ENCODE measurements at places on chromosomes 5 and 9.

GRCh38 chr9:98451576-98451975, 196.1 kb upstream of the TBC1D2 start:
- H3K4me3 ChIP-seq, result no peak overlapping the region
- no peak for DNase-seq
- H3K36me3 ChIP-seq, result no peaks in the 10 kb centered on the region

DNA sequence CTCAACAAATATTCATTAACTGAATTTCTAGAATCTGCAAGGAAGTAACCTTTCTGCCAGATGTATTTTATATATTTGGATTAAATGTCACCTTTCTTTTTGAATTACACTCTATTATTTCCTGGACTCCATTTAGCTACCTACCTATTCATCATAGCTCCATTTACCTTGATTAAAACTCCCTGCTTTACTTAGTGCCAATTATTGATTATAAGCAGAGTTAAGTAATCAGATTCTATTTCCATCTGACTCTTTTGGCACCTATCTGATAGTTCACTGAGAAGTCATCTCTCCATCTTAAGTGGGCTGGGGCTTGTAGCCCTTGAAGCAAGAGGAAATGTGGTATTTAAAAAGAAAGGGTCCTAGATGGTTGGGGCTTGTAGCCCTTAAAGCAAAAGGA, 88.6 kb downstream of the TRPM3 start:
- no peak overlapping the region for H3K27ac ChIP-seq
- no peak for DNase-seq
- H3K27me3 ChIP-seq, result no peaks in the 10 kb centered on the region
- no peaks in the 10 kb centered on the region for H3K4me1 ChIP-seq
- H3K36me3 ChIP-seq, result no peaks in the 10 kb centered on the region

DNA sequence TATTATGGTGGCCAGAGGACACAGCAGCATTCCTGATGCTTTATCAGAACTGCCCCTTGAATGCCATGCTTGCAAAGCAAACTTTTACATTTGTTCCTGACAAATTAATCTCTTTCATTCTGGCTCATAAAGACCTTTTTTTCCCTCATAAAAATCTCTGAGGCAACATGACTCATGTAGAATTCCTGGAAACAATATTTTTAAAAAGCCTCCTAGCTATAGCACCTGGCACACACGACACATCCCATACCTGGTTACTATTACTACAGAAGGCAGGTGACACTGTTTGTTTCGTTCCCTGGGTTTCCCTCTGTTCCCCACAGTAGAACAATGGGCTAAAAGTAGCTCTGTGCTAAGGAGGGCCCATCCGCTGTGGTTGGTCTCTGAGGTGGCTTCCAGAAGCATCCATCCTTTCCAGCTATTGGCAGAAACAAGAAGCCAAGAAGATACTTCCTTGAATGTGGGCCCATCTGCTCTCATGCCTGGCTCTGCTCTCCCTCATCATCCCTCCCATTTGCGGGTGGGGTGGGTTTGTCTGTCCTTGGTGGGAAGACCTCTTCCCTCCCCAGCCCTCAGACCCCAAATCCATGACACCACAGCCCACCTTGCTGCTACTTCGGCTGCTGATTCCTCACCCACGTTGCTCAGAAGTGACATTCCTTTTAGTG, 59.1 kb downstream of the GALNT12 start:
- no peaks in the 10 kb centered on the region for H3K36me3 ChIP-seq
- peak overlapping the region; percentile 66 for H3K27ac ChIP-seq
- peak; percentile 86 for DNase-seq
- H3K4me1 ChIP-seq, result peaks cover 40% of the 10 kb centered on the region
- H3K27me3 ChIP-seq, result no peaks in the 10 kb centered on the region
- H3K4me3 ChIP-seq, result no peak overlapping the region

DNA sequence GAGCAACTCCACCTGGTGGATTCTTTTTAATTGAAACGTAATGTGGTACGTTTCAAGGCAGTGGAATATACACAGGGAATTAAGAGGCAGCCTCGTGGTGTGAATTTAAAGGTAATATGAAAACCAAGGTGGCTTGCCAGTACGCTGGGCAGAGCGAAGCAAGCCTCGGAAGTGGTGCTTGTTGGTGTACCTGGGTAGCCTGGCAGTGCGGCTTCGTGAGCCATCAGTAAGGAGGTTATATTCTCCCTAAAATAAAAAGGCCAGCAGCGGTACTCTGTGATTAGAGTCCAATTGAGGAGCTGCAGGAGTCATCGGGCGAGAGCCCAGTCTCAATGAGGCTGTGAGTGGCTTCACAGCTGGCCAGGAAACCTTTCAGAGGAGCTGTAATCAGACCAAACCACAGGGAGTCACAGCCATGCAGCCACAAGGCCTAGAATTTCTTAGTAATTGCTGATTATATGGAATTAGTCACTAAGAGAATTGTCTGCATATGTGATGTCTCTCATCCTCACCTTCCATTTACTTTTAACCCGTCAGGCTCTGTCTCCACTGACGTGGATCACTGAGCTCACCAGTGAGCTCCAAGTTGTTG, 57.7 kb downstream of the DCP2 start:
- no peaks in the 10 kb centered on the region for H3K27me3 ChIP-seq
- H3K4me1 ChIP-seq, result peaks cover 16% of the 10 kb centered on the region
- DNase-seq, result peak; percentile 24
- H3K27ac ChIP-seq, result no peak overlapping the region

- no peak overlapping the region for H3K4me3 ChIP-seq
- no peaks in the 10 kb centered on the region for H3K36me3 ChIP-seq
- no peak for DNase-seq
- H3K4me1 ChIP-seq, result no peaks in the 10 kb centered on the region
Measured at GRCh38 chr5:116785106-116785505, 210.5 kb upstream of the SEMA6A start.

GRCh38 chr5:83562071-83562606, 90.6 kb downstream of the VCAN start:
- peaks cover 18% of the 10 kb centered on the region for H3K4me1 ChIP-seq
- DNase-seq, result no peak
- no peak overlapping the region for H3K27ac ChIP-seq

DNA sequence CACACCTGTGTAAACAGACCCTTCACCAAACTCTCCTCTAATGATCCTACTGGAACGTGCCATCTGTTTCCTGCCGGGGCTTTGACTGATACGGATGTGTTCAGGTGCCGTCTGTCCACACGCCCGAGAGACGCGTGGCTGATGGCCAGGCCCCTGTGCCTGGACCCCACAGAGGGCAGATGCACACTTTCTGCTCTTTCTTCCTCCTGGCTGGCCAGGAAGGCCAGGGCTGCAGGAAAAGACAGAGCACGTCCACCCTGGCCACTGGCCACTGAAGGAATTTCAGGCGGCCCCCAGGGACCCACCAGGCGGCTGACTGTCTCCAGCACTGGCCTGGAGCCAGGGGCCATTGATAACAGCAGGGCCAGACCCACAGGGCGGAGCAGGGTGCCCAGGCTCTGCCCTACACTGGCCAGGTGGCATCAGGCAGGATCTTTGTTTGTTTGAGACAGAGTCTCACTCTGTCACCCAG, 3.6 kb upstream of the ENG start:
- no peak for DNase-seq
- H3K27me3 ChIP-seq, result no peaks in the 10 kb centered on the region
- H3K27ac ChIP-seq, result no peak overlapping the region
- H3K4me1 ChIP-seq, result no peaks in the 10 kb centered on the region
- no peak overlapping the region for H3K4me3 ChIP-seq
- H3K36me3 ChIP-seq, result no peaks in the 10 kb centered on the region

DNA sequence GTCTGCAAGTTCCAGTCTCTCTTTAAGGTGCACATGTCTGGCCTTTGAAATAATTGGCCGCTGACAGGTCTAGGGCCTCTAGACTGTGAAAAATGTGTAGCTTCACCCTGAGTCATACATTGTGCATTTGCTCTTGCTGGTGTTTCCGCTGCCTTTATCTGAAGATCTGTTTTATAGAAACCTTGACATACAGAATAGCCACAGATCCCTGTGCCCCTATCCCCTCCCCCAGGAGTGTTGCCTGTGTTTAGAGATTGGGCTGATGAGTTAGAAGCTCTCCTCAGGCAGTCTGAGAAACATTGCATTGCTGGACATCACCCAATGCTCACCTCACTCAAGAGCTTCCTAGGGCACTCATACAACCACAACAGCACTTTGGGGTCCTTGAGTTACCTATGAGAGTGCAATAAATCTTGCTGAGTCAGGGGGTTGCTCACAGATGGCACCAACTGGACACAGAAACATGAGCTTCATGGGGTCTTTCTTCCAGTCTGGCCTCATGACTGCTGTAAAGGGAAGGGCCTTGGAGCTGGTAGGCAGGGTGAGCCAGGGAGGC, 3.8 kb upstream of the ZNF782 start:
- peak; percentile 90 for DNase-seq
- H3K36me3 ChIP-seq, result no peaks in the 10 kb centered on the region
- peak overlapping the region; percentile 84 for H3K27ac ChIP-seq
- H3K4me1 ChIP-seq, result peaks cover 44% of the 10 kb centered on the region
- no peak overlapping the region for H3K4me3 ChIP-seq

DNA sequence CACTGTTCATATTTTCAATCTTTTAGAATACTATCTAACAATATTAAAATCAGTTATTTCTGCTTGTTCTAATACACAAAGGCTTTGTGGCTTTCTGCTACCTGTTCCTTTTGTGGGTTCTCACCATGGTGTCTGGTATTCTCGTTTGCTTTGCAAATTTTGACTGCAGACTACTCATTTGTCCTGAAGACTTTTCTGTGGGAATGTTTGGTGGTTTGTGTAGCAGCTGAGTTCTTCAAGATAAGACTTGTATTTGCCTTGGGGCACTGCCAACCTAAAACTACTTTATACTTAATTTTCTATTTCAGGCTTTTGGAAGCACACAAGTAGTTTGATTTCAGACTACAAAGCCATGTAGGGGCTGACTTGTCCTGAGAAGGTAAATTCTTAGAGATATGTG, 11.1 kb downstream of the IL33 start:
- no peak overlapping the region for H3K4me3 ChIP-seq
- H3K27me3 ChIP-seq, result no peaks in the 10 kb centered on the region
- H3K27ac ChIP-seq, result peak overlapping the region; percentile 15
- H3K36me3 ChIP-seq, result no peaks in the 10 kb centered on the region
- peak; percentile 18 for DNase-seq

- H3K27ac ChIP-seq, result no peak overlapping the region
- no peaks in the 10 kb centered on the region for H3K36me3 ChIP-seq
- peak; percentile 30 for DNase-seq
- no peak overlapping the region for H3K4me3 ChIP-seq
Measured at GRCh38 chr5:38104497-38105230, 153.7 kb upstream of the EGFLAM start.

All from PC-3 (cell line).